ENCODE measurements at places on chromosomes 2 and 18.

DNA sequence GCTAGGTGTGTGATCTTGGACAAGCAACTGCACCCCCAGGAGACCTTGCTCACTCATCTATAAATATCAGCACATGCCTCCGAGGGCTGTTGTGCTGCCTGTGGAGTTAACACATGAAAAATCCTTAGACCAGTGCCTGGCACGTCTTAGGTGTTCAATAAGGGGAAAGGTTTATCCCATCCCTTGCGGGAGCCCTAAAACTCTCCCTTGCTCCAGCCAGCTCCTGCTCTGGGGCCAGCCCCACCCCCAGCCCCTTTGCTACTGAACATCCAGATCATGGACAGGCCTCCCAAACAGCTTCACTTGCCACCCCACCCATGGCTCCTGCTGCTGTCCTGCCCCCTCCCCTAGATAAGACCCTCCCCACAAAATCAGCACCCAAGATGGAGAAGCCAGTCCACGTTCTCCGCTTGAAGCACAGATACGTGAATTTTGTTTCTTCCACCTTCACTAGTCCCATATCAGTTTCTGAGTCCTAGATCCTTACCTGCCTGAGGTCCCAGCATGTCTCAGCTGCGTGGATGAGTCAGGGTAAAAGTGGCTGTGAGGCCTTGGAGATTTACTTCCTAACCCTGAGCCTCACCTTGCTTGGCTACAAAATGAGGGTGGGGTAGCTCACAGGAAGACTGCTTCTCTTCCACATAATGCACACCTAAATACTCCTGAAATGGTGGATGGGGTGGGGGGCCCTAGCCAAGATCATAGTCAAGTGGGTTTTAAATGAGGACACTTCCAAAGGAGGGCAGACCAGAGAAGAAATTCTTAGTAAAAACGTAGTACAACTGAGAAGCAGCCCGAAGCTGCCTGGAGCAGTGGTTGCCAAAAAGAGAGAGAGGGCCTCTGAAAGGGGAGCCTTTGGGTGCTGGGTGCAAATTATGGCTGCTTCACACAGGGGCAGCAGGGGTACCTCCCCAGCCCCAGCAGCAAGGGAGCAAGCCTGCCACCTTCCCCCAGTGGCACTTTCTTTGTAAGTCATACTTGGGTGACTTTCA is 40.4 kb downstream of the C1QL2 start:
- no peak for DNase-seq

GRCh38 chr2:233244818-233245217 is 6.7 kb upstream of the ATG16L1 start:
- DNase-seq: no peak

GRCh38 chr18:26794230-26795101 is 71.0 kb downstream of the AQP4 start:
- no peak for DNase-seq

DNA sequence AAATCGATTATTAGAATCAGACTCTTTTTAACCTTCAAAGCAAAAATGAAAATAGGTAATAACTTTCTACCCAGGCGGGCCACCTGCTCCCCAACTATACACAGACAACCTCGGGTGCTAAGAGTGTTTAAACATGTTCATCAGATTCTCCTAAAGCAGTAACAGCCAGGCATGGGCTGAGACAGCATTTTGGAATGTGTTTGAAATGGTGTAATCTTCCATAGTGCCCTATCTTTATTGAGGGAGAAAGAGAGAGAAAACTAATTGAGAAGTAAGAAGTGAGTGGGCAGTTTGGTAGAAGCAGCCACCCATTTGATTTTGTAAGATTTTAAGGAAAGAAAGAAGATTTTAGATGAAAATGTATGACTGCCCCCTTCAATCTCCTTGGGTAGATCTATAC is 196.1 kb upstream of the CTAGE1 start:
- no peak for DNase-seq

DNA sequence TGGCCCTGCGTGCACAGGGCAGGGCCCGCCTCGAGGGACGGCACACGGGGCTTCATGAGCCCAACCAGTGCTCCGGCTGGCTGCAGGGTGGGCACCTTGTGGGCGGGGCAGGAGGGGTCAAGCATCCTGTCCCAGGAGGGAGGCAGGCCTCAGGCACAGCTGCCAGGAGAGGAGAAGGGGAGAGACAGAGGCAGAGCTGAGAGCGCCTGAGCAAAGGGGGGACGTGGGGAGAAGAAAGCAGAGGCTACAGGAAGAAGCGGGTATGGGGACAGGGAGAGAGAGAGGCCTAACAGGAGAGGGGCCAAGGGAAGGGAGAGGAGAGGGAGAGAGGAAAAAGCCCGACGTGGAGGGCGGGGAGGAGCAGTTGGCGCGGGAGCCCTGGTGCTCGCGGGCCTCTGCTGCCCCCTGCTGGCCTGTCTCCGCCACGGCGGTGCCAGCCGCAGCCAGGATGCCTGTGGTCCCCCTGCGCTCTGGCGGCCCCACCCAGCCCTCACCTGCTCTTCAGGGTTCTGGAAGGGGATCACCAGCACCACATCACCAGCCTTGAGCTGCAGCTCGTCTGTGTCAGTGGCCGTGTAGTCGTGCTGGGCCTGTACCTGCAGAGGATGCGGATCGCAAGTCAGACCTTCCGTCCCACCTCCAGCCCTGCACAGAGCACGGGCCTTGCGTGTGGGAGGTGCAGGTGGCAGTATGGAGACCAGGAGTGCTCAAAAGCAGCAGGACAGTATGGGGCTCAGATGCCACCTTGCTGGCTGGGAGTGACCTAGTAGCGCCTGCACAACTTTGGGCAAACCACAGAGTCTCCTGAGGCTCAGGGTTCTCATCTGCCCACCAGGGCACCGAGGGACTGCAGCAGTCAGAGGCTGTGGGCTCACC is 56.8 kb downstream of the BIN1 start:
- DNase-seq: peak; percentile 16

GRCh38 chr2:204177977-204178522 is 241.5 kb downstream of the ICOS start:
- DNase-seq: peak; percentile 38

- no peak for DNase-seq
These were observed 59.1 kb downstream of the ACSL3 start for GRCh38 chr2:222919841-222920526.

DNA sequence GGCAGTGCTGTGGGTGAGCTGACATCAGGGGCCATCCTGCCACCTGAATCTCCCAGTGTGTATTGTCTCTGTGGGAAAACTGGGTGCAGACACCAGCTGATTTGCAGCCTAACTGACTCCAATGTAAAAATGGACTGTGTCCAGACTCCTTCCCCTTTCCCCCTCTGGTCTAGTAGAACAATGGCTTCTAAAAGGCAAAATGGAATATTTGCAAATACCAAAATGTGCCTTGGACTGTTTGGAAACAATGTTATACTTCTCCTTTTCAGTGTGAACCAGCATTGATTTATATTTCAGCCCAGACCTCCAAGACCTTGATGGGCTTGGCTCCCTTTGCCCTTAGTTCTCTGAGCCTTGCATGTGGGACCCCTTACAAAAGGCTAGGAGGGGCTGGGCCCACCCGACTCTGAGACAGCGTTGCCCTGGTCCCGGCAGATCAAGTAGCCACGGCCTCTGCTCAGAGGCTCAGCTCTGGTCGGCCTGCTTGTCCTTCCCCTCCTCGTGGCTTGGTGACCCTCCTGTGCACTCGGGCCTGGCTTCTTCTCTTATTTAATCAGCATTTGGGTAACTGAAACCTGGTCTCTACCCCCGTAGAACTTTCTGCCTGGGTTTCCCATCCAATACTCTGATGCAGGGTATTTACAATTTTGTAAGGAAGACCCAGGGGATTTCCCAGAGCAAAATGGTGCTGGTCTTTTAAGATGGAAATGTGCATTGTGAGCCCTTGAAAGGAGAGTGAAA is 18.0 kb upstream of the ACKR3 start:
- no peak for DNase-seq

DNA sequence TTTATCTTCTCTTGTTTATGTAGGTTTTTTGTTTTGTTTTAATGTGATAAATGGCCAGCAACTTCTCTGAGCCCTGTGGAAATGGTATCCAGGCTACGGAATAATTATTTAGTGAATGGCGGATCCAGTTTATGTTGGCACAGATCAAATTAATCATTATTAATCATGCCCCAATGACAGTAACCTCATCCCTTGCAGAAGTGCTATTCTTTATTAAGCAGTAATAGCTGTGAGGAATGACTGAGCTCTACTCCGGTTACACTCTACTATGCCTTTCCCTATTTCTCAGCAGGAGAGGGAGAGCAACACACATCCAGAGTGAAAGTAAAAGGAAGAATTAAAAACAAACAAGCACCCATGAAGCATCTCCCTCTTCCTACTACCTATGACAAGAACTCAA is 84.8 kb downstream of the SETBP1 start:
- DNase-seq: no peak

DNA sequence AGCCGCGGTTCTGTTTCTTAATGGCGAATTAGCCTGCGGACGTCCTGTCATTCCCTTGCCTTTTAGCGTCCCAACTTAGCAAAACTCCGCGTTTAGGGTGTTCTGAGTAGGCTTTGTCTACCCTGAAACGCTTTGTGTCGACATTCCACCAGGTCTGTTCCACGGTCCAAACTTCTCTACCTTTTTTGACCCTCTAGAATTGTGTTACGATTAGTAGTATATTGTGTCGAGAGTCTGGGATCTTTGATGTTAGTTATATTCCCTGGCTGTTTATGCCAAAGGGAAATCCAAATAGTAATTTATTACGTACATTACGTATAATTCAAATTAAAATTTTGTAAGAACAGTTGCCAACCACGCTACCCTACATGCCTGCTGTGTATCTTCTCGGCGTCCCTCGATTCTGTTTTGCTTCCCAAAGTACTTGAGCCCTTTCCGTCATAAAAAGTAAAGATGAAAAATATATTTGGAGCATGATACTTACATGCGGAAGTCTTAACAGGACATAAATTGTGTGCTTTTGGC is 495 bp upstream of the TTC32 start:
- DNase-seq: no peak

GRCh38 chr2:163681745-163682144 is 54.1 kb downstream of the FIGN start:
- DNase-seq: no peak

GRCh38 chr2:239307221-239307569 is 93.6 kb downstream of the HDAC4 start:
- no peak for DNase-seq

- DNase-seq: no peak
These were observed 22.2 kb upstream of the EPC2 start for GRCh38 chr2:148622366-148622765.

GRCh38 chr18:6784046-6784445 is 54.5 kb downstream of the ARHGAP28 start:
- no peak for DNase-seq

DNA sequence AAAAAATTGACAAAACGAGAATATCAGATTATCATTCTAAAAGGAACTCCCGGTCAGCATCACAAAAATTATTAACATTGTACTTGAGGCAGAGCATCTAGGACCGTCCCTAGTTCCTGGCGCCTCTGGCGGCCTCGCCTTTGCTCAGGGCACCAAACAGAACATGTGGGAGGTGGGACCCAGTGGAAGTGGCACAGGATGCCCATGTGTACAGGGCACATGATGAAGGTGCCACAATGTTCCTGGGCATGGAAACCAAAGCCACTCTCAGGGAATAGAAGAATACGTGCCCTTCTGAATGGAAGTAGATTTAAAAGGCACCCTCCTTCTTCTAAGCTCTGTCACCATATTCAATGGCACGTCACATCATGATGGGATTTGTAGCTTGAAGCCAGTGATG is 30.1 kb upstream of the MARCO start:
- no peak for DNase-seq

GRCh38 chr2:164917296-164917903 is 37.9 kb downstream of the SLC38A11 start:
- DNase-seq: no peak
